ENCODE measurements at places on chromosomes 1 and 21.

- DNase-seq: no peak
Observed at GRCh38 chr1:88847643-88848042, 43.7 kb downstream of the GTF2B start.

DNA sequence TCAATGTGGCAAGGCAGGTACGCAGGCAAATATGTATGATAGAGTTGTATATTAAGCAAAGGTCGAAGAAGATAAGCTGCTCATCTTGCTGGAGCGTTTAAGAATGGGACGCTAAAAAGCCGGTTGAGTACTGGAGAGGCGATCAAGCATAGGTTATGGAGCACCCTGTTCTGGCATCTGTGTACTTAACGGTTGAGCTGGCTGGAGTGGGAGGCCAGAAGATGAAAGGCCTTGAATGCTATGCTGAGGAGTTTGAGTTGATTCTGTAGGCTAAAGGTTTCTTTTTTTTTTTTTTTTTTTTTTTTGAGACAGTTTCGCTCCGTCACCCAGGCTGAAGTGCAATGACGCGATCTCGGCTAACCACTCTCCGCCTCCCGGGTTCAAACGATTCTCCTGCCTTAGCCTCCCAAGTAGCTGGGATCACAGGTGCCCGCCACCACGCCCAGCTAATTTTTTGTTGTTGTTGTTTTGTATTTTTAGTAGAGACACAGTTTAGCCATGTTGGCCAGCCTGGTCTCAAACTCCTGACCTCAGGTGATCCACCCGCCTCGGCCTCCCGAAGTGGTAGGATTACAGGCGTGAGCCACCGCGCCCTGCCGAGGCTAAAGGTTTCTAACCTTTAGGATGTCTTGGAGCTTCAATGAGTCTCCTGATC lies 850 bp upstream of the KHDC4 start:
- no peak for DNase-seq

- no peak for DNase-seq
Observed at GRCh38 chr1:99271249-99271648, 7.0 kb downstream of the PLPPR4 start.

- no peak for DNase-seq
Observed at GRCh38 chr1:65470766-65471165, 50.3 kb downstream of the LEPR start.

GRCh38 chr21:25637851-25638659 lies 1.0 kb upstream of the JAM2 start:
- DNase-seq: no peak

- no peak for DNase-seq
Observed at GRCh38 chr1:10114746-10115145, 82.0 kb downstream of the UBE4B start.

DNA sequence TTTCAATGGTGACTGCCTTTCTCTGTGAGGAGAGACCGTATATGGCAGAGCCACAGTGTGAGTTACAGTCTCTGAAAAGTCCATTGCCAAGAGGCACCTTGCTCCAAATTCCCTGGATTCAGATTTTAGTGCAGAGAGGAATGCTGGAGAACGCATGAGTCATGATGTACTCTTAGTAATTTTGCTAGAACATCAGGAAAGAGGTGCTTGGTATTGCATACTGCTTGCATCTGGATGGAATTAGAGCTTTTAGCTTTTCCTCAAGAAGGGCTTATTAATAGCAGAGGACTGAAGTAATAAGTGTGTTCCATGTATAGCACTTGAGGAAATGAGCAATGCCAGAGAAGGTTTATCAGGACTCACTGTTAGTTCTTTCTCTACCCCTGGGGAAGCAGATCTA lies 40.5 kb upstream of the AKT3 start:
- DNase-seq: no peak

DNA sequence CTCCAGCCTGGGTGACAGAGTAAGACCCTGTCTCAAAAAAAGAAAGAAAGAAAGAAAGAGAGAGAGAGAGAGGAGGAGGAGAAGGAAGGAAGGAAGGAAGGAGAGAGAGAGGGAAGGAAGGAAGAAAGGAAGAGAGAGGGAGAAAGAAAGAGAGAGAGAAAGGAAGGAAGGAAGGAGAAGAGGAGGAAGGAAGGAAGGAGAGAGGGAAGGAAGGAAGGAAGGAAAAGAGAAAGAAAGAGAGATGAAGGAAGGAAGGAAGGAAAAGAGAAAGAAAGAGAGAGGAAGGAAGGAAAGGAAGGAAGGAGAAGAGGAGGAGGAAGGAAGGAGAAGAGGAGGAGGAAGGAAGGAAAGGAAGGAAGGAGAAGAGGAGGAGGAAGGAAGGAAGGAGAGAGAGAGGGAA lies 82.2 kb upstream of the ATP1B1 start:
- DNase-seq: no peak

DNA sequence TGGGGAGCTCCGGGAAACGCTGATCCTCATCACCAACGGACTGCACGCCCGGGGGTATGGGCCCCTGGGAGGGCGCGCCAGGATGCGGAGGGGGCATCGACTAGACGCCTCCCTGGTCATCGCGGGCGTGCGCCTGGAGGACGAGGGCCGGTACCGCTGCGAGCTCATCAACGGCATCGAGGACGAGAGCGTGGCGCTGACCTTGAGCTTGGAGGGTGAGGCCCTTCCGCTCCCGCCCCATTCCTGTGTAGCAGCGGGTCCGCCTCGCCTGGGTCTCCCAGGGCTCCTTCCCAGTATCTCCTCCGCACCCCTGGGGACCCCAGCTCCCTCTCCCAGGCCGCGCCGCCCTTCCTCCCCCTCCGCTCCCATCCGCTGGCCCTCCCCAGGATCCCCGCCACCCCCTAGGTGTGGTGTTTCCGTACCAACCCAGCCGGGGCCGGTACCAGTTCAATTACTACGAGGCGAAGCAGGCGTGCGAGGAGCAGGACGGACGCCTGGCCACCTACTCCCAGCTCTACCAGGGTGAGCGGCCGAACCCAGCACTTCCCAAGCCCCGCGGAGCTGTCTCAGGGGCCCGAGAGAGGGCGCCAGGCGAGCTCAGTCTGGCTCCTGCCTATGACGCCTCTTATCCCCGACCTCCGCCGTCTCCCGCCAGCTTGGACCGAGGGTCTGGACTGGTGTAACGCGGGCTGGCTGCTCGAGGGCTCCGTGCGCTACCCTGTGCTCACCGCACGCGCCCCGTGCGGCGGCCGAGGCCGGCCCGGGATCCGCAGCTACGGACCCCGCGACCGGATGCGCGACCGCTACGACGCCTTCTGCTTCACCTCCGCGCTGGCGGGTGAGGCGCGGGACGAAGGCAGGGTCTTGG lies 5.0 kb downstream of the HAPLN2 start:
- no peak for DNase-seq
